ENCODE measurements at places on chromosomes 3 and 15.

DNA sequence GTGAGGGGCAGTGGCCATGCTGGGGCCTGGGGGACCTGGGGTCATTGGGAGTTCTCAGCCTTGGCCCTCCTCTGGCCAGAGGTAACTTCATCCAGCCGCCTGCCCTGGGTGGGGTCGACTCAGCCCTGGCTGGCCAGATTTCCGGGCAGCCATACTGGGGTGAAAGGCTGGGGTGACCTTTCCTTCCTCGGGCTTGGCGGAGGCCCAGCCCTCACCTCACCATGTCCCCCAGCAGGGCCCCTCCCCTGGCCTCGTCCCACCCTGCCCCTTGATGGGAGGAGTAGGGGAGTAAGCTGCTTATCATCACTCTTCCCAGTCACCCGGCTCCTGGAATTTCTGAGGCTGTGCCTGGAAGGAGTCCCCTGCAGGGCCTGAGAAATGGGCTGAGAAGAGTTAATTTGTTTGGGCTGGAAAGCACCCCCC is 5.4 kb downstream of the SEMA3F start:
- no peak for DNase-seq

GRCh38 chr3:138114431-138114918 is 933 bp downstream of the DZIP1L start:
- DNase-seq, result no peak

- DNase-seq, result no peak
These were observed 114.2 kb downstream of the ASB7 start for GRCh38 chr15:100716456-100717085.

- no peak for DNase-seq
These were observed 118.1 kb downstream of the FBLN2 start for GRCh38 chr3:13666781-13667709.

GRCh38 chr3:180184816-180185215 is 148.1 kb upstream of the PEX5L start:
- DNase-seq, result no peak

- DNase-seq, result no peak
These were observed 23.0 kb upstream of the CLDN1 start for GRCh38 chr3:190345027-190345821.

DNA sequence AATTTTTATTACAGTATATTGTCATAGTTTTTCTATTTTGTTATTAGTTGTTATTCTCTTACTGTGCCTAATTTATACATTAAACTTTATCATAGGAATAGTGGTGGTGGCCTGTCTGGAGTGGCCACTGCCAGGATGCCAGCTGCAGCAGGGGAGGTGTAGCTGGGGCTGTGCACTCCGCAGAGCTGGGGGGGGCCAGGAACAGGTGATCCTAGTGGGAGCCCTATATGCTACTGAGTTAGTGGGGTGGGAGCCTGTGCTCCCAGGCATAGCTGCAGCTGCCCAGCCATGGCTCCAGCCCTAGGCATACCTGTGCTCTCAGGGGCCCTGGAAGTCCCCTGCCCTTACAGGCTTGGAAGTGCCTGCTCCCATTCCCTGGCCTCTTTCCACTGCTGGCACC is 638.1 kb upstream of the KCNMB2 start:
- DNase-seq, result no peak

GRCh38 chr3:11346416-11346815 is 74.2 kb downstream of the ATG7 start:
- no peak for DNase-seq

DNA sequence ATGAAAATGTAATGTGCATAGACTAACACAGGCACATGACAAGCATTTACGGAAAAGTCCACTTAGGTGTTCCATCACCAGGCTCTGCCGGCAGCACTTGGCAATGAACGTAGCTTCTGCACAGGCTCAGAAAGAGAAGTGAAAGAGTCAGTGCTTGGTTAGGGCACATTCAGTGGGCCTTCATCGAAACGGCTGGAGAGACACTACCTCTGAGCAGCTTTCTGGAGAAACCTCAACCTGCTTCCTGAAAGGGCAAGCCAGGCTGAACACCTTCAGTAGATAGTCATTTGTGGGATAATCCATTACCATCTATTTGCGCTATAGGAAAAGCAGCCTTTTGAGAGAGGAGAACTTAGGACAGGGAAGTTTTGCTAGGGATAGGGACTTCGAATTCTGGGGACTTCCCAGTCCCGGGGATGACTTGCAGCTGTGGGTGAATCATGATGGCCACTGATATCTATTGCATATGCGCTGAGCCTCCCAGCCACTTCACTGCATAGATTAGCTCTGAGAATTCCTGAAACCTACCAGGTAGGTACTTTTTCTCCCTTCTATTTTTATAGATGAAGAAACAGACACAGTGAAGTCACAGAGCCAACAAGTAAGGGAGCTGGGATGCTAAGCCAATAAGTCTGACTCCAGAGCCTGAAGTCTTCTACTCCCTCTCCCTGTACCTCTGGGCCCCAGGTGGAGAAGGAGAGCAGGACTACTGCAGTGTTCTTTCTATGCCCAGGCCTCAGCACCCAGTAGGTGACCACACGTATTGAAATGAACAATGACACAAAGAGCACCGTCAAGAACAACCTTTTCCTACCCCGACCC is 4.2 kb upstream of the SH2D7 start:
- DNase-seq, result no peak

DNA sequence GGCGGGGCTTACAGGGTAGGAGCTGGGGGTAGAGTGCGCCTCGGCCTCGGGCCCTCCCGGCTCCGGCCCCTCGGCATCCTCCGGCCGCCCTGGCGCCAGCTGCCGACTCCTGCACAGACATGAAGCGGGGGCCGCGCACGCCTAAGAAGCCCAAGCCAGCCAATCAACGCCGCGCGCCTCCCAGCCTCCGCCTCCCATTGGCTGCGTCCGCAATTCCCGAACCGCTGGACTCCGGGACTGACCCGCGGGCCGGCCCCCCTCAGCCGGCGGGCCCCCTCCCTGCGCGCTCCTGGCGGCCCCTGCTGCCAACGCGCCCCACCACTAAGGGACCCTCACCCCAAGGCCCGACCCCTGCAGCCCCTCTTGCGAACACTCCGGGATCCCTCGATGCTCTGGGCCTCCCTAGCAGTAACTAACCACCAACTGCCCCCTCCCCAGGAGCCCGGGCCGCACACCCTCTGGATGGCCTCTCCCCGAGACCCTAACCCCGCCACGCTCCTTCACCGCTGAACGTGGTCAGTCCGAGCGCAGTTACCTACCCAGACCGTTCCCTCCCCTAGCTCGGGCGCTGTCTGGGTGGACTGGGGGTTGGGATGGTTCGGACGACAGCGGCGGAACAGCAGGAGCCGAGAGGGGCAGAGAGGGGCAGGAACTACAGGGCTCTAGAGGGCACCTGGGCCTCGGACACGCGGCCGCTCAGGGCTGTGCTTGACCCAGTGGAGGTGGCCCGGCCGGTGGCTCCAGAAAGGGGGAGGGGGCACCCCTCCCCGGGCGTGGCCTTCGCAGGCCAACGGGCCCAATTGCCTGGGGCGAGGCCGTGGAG is 5.0 kb downstream of the GATA2 start:
- DNase-seq, result no peak

DNA sequence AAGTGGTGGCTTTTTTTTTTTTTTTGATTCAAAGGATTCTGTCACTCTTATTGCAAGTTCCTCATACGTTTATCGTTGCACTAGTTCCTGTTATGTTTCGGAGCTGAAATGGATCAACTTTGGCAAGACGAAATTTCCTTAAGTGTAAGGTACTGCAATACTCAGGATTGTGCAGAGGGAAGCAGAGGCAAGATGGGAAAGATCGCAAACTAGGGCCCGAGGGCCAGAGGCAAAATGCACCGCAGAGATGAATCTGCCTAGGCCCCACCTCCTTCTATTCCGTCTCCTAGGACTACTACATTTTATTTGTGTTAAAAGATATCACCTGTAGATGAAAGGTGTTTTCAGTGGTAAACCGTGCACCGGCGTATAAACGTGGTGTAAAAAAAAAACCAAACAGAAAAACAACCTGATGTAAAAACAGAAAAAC is 331 bp downstream of the RNU6-1 start:
- DNase-seq, result no peak

DNA sequence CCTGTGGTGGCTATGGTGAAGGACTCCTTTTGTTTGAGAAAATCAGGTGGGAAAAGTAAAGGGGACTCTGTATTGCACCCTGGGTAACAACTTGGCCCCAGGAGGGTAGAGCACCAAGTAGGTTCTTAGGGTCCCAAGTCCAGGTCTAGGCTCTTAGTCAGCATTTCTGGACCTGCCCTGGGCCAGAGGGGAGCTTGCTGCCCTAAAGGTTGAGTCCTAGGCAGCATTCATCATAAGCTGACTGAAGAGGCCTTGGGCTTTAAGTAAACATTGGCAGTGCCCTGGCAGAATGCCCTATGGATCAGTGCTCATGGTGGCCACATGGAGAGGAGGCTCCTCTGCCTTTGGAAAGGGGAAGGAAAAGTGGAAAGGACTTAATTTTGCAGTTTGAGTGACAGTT is 268.5 kb upstream of the CTNNB1 start:
- DNase-seq, result no peak

GRCh38 chr3:86708893-86709292 is 282.1 kb downstream of the VGLL3 start:
- DNase-seq, result no peak

- DNase-seq, result no peak
These were observed 16.2 kb upstream of the ITGA11 start for GRCh38 chr15:68447976-68448755.

- no peak for DNase-seq
These were observed 184.0 kb downstream of the ABHD5 start for GRCh38 chr3:43874731-43875130.

DNA sequence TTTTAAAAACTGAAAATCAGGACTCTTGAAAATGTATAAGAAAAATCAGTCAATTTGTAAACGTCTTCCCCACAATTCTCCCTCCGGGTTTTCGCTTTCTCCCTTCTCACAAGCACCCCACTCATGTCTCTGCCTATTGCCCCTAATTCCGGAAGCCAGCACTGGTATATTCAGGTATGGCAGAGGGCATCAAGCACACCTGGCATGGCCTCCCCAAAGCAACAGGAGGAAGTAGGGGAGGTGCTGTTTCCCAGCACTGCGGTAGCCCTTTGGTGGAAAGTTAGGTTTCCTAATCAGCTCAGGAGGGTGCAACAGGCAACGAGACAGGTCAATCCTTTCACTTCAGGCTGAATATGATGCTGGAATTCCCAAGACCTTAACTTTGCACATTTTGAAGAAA is 30.1 kb downstream of the LAMP3 start:
- DNase-seq, result no peak

- no peak for DNase-seq
These were observed 12.6 kb downstream of the PLCL2 start for GRCh38 chr3:16897254-16897926.

GRCh38 chr15:81473177-81473576 is 99.2 kb upstream of the TMC3 start:
- no peak for DNase-seq

DNA sequence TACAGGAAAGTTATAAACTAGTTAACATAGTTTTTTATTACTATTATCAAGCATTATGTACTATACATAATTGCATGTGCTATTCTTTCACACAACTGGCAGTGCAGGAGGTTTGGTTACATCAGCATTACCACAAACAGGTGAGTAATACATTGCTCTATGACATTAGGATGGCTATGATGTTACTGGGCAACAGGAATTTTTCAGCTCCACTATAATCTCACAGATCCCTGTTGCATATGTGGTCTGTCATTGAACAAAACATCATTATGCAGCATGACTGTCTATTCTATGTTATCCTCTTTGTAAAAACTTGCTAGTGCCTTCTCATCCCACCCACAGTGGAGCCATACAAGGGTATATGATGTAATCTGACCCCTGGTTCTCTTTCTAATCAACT is 36.5 kb upstream of the PDZRN3 start:
- DNase-seq, result no peak

DNA sequence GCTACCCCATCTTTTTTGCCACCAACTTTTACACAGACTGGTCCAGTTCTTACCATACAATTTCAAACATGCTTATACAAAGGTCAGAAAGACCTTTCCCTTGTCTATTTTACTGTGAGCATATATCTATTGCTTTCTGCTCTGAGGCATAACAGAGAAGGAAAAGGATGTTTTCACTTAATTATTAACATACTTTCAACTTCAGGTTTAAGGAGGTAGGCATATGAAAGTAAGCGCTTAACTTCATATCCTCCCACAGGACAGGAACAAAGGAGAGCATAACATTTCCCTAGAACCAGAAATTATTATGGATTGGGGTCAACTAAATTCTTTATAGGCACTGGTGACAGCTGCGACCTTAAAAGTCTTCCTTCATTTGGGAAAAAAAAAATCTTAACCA is 1.1 kb downstream of the MYEF2 start:
- no peak for DNase-seq

- no peak for DNase-seq
These were observed 64.0 kb downstream of the DPH6 start for GRCh38 chr15:35481992-35482391.

- no peak for DNase-seq
These were observed 51.4 kb downstream of the FGD5 start for GRCh38 chr3:14869917-14870782.

DNA sequence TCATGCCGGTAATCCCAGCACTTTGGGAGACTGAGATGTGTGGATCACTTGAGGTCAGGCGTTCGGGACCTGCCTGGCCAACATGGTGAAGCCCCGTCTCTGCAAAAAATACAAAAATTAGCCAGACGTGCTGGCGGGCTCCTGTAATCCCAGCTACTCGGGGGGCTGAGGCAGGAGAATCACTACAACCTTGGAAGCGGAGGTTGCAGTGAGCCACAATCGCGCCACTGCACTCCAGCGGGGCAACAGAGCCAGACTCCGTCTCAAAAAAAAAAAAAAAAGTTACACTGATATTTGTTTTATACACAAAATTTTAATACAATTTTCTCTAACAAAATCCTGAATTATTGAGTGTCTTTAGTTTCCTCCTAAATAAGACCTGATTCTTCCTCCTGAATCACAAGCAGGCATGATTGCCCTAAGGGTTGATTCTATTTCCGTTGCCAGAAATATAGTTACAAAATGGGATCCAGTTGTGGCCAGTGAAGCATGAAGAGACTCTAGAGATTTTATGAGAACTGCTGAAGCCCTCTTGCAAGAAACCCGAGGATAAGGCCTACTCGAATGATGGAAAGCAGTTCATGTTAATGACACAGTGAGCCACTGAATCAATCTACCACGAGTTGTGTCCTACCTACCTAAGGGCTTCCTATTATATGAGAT is 9.6 kb upstream of the SMARCC1 start:
- no peak for DNase-seq

- no peak for DNase-seq
These were observed 128.8 kb upstream of the PRR23C start for GRCh38 chr3:139173372-139174108.

DNA sequence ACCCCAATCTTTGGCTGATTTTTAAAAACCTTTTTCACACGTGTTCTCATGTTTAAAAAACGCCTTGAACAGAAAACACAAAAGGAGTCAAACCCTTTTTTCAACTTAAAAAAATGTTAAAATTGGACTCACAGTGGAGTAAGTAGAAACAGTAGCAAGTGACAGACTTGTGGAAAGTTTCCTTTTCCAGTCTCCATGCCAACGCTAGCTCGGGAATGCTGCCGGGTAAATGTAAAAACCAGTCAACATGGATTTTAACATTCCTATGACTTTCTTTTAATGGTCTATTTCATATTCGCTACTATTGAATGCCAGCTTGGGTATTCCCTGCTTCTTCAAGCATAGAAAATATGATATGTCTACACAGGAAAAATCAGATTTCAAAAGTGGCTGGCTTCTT is 1.6 kb upstream of the PROK2 start:
- DNase-seq, result no peak

GRCh38 chr15:37882640-37883039 is 51.8 kb upstream of the TMCO5A start:
- DNase-seq, result no peak

Data from stimulated activated CD8-positive, alpha-beta memory T cell treated with anti-CD3 and anti-CD28 coated beads, Interleukin-15, amount 100 ng/mL, for 4 hours (primary cell).